ENCODE measurements at places on chromosomes 13 and 19.

GRCh38 chr13:83882606-83882959 is 309 bp upstream of the SLITRK1 start:
- DNase-seq = no peak

- DNase-seq = no peak
These were observed 247.9 kb downstream of the MYO16 start for GRCh38 chr13:108877300-108877699.

DNA sequence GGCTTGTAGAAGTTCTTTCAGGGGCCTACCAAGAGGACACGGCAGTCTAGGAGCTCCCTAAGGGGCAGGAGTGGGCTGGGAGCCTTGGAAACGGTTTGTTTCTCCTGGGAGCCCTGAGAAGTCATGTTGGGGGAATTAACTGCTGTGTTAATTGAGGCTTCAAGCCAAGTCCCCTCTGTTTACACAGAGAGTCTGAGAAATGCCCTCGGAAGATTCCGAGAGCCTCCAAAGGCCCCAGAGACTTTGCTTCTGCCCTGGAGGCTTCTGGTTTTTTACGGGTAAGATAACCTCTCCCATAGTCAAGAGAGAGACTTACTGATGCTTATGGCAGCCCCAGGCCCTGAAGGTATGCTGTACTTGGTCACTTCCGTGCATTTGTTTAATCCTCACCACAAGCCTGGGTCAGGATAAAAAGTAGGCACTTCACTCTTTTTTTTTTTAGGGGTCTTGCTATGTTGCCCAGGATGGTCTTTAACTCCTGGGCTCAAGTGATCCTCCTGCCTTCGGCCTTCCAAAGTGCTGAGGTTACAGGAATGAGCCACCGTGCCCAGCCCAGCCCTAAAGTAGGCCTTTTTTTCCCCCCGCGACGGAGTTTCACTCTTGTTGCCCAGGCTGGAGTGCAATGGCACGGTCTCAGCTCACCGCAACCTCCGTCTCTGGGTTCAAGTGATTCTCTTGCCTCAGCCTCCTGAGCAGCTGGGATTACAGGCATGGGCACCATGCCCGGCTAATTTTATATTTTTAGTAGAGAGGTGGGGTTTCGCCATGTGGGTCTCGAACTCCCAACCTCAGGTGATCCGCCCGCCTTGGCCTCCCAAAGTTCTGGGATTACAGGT is 15.2 kb downstream of the IER2 start:
- no peak for DNase-seq

DNA sequence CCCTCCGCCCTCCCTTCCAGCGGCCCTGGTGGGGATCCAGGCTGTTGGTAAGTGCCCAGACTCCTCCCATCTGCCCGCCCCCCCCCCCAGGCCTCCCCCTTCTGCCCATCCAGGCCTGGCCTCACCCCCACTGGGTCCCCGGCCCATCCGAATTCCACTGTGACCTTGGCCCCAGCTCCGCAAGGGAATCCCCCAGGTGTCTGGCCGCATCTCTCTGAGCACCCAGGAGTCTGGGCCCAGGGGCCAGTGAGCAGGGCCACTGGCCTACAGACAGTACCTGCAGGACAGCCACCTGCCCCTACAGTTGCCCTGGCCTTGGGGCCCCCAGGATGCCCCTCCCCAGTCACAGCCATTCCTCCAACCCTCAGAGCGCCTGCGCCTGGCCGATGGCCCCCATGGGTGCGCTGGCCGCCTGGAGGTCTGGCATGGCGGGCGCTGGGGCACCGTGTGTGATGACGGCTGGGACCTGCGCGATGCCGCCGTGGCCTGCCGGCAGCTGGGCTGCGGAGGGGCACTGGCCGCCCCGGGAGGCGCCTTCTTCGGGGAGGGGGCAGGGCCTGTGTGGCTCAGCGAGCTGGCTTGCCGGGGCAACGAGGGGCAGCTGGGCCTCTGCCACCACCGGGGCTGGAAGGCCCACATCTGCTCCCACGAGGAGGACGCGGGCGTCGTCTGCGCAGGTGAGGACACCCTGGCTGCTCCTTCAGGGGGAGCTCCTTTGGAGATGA is 912 bp downstream of the SSC5D start:
- DNase-seq = no peak

DNA sequence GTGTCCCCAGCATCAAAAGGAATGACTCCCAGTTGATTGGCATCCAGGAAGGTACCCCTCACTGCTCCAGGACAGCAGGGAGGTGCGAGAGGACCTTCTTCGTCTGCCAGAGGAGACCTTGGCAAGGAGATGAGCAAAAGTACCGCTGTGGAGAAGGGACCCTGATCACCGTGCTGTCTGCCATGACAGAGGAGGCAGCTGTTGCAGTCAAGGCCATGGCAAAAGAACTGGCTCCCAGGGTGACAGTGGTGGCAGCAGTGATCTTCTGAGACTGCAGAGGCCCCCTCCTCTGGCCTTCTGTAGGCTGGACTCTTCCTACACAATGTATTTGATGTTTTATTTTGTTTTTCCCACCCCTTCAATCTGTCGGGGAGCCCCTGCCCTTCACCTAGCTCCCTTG is 32.0 kb downstream of the NKPD1 start:
- no peak for DNase-seq

DNA sequence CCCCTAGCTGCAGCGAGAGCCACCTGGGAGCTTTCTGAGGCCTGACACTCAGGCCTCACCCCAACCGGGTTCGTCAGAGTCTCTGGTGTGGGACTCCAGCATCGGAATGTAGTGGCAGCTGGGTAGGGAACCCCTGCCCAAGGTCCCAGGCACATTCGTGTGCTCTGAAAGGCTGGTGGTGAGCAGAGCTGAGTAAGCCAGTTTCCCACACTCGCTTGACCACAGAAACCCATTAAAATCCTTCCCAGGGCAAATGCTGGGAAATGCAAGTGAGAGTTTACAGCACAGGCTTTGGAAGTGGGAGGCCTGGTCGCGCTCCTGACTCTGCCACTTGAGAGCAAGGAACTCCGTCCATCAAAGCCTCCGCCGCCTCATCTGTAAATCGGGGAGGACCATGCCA is 4.2 kb downstream of the TRAPPC6A start:
- DNase-seq = no peak

DNA sequence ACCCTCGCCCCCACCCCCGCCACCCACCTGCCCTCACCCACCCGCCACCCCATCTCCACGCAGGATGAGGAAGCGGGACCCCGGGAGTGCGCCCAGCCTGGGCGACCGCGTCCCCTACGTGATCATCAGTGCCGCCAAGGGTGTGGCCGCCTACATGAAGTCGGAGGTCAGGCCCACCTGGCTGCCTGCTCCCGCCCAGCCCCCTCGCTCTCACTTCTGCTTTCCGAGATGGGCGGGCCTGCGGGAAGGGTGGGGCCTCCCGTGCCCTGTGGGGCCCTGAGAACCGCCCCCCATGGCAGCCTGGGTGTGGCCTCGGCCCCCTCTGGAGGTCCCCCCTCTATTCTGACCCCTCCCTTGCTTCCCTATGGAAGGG is 3.1 kb upstream of the SPIB start:
- no peak for DNase-seq

DNA sequence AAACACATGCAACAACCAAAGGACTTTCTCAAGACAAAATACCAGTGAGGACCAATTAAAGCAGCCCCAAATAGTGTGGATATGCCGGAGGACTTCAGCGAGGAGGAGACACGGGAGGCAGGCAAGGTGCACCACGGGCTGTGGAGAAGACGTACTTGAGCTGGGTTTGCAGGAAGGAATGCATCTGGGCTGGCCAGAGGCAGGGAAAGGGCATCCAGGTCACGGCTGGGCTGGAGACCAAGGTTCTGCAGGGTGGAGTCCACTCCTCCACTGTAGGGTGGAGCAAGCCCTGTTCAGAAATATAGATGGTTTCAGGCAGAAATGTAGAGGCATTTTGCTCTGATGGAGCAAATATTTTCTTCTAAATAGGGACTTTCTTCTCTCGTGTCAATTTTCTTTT is 36.6 kb upstream of the MEDAG start:
- no peak for DNase-seq

GRCh38 chr19:28242317-28242927 is 970.5 kb downstream of the UQCRFS1 start:
- DNase-seq = no peak

GRCh38 chr13:102686024-102686423 is 8.8 kb downstream of the METTL21C start:
- no peak for DNase-seq

- DNase-seq = no peak
These were observed 132.7 kb downstream of the ZDHHC20 start for GRCh38 chr13:21326155-21327031.

- DNase-seq = no peak
These were observed 53.2 kb downstream of the MLLT1 start for GRCh38 chr19:6226444-6227155.

- no peak for DNase-seq
These were observed 183.9 kb upstream of the SLC10A2 start for GRCh38 chr13:103250071-103250470.

DNA sequence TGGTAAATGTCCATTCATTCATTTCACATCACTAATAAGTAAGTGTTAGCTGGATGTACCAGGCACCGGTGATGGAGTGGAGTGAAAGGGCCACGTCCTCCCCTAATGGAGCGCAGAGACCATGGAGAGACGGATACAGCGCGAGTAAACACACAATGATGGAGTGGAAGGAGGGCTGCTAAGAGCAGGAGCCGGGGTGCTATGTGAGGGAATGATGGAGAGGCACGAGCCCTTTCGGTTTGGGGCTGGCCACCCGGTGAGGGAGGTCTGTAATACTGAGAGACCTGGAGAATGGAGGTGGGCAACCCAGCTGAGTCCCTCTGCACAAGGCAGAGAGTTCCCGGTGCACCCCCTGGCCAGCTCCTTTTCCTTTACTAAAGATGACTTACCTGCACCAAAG is 53.7 kb downstream of the PEPD start:
- no peak for DNase-seq

DNA sequence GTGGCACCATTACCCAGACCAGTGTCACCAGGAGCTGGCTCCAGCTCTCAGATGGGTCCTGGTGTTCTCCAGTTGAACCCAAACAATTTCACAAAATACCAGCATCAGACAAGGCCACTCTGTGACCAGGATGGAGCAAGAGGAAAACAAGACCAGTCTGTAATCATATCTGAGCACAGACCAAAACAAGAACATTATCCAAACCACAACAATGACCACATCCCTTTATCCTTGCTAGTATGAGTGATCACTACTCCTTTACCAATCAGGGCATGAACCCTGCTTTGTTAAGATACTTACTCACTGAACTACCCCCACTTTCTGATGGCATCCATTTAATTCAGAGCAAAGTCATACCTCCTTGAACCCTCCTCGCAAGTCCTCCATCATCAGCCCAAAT is 145.9 kb downstream of the NUFIP1 start:
- no peak for DNase-seq

- no peak for DNase-seq
These were observed 2.2 kb upstream of the EPS15L1 start for GRCh38 chr19:16473875-16474392.

- no peak for DNase-seq
These were observed 25.5 kb downstream of the NKPD1 start for GRCh38 chr19:45135176-45135885.

DNA sequence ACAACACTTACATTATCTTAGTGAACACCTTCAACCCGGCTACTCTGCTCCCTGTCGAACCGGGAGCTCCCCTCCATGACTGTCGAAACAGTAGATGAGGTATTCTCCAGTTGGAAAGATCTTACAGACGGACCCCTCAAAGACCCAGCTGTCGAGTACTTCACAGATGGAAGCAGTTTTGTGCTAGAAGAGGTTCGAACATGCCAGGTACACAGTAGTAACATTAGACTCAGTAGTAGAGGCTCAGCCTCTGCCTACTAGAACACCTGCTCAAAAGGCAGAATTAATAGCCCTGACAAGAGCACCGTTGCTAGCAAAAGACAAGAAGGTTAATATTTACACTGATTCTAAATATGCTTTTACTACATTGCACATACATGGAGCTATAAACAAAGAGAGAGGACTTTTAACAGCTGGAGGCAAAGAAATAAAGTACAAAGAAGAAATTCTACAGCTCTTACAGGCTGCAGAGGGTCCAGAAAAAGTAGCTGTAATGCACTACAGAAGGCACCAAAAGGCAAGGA is 13.6 kb upstream of the SLC15A1 start:
- no peak for DNase-seq

DNA sequence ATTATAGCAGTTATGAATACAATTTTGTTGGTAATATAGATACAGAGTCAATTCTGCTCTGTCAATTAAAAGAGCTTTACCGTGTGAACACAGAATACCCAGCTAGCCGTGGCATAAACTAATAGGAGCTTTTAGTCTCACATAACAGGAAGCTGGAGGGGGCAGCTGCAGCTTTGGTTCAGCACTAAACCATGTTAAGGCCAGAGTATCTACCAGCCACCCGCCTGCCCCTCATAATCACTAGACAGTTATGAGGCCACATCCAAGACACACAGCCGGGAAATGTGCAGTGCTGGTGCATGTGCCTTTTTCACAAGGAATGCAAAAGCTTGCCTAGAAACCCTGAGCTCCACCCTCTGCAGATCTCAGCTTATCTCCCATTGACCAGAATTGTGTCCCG is 62.3 kb downstream of the SGCG start:
- DNase-seq = no peak

- DNase-seq = no peak
These were observed 5.9 kb upstream of the GDF15 start for GRCh38 chr19:18379803-18380747.

GRCh38 chr19:18772620-18773587 is 18.2 kb downstream of the COMP start:
- DNase-seq = no peak

GRCh38 chr13:33318037-33318436 is 32.5 kb upstream of the STARD13 start:
- DNase-seq = no peak
